ENCODE measurements at places on chromosomes 11 and 22. TPM values are rescaled to one million over a fixed set of nuclear protein-coding genes. Genes with fewer than 3 reads are reported as not detected.

DNA sequence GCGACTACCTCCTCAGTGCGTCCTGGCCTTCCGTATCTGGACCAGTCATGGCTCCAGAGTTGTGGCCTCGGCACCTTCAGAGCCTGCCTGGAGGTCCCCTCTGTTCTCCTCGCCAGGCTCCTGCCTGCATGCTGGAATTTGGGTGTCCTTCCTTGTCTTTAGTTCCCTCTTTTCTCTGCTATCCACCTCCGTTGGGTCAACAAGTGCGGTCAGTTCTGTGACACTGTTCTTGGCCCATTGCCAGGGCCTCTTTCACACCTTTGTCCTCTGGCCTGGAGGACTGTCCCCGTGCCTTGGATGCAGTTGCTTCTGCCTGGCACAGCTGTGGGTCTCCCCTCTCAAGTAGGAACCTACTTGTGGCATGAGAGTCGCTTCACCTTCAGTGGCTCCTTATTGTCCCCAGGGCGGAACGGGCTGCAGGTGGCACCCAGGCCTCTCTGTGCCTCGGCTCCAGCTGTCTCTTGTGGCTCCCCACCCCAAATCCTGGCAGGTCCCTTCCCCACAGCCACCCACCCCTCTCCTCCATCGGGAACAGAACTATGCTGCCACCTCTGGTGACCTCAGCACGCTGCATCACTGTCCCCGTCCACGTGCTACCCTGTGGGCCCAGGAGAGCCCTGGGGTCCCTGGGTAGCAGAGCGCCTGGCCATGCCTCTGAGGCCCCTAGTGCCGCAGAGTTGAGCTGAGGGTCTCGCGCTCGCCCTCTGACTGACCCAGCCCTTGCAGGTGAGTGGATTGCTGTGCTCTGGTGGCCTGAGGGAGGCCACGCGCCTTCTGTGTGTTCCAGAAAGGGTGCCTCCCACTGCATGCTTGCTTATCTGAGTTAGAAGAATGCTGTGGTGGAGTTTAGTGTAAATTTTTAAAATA is 4.7 kb downstream of the DGCR8 start:
- peaks cover 4% of the 10 kb centered on the region for H3K36me3 ChIP-seq
- H3K4me1 ChIP-seq: peaks cover 23% of the 10 kb centered on the region
- H3K27me3 ChIP-seq: no peaks in the 10 kb centered on the region
- no peak overlapping the region for H3K27ac ChIP-seq
- no peak for DNase-seq
- H3K4me3 ChIP-seq: no peak overlapping the region

DNA sequence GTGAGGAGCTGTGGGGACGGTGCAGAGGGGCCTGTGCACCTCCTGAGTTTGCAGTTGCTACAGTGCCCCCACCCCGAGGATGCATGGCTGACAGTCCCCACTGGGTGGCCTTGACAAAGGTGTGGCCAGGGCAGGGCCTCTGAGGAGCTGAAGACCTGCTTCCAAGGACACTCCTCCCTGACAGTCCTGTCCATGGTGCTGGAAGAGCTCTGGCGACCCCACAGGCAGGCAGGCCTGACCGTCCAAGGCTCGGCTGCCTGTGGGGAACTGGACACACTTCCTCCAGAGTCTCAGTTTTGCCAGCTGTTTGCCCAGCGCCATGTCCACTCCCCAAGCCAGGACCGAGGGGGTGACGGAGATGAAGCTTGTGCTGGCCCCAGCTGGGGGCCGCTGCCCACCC is 32.7 kb downstream of the BRSK2 start:
- H3K4me1 ChIP-seq: no peaks in the 10 kb centered on the region
- H3K27me3 ChIP-seq: no peaks in the 10 kb centered on the region
- no peak overlapping the region for H3K27ac ChIP-seq

- no peaks in the 10 kb centered on the region for H3K27me3 ChIP-seq
- peaks cover 10% of the 10 kb centered on the region for H3K4me1 ChIP-seq
- DNase-seq: peak; percentile 16
- H3K36me3 ChIP-seq: peaks cover 1% of the 10 kb centered on the region
- no peak overlapping the region for H3K27ac ChIP-seq
Observed at GRCh38 chr11:108369064-108369463, 98.3 kb downstream of the C11orf65 start.

- H3K4me3 ChIP-seq: no peak overlapping the region
- DNase-seq: no peak
- peaks cover 8% of the 10 kb centered on the region for H3K4me1 ChIP-seq
- no peaks in the 10 kb centered on the region for H3K27me3 ChIP-seq
- no peak overlapping the region for H3K27ac ChIP-seq
- H3K36me3 ChIP-seq: no peaks in the 10 kb centered on the region
Observed at GRCh38 chr22:27149921-27150543, 492.6 kb downstream of the MIAT start.

GRCh38 chr11:84837402-84838069 is 789.6 kb downstream of the DLG2 start:
- no peak overlapping the region for H3K4me3 ChIP-seq
- no peak overlapping the region for H3K27ac ChIP-seq
- H3K27me3 ChIP-seq: no peaks in the 10 kb centered on the region
- no peak for DNase-seq
- no peaks in the 10 kb centered on the region for H3K36me3 ChIP-seq

DNA sequence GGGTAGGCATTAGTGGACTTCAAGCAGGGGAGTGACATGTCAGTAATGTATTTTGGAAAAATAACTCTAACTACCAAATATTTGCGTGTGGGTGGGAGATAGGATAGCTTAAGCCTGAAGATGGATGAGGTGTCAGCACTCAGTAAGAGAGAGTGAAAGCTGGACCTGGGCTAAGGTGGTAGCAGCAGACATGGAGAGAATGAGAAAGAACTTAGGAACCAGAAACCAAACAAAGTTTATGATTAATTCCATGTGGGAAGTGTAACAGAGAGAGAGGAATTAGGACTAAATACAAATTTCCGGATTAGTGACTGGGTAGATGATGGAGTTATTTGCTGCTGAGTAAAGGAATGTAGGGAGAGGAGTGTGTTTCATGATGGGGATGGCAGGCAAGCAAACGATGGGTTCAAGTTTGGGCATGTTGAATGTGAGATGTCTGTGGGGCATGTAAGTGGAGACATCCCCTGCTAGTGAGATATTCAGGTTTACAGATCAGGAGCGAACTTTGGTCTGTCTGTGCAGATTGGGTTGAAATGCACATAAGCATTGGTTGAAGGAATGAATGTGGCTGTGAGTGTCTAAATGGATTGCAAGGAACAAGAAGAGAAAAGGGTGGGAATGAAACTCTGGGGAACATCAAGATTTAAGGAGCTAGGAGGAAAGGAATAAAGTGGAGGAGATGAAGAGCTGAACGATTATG is 185.6 kb upstream of the MTMR2 start:
- H3K4me3 ChIP-seq: no peak overlapping the region
- no peak overlapping the region for H3K27ac ChIP-seq
- peaks cover 21% of the 10 kb centered on the region for H3K4me1 ChIP-seq
- peak; percentile 46 for DNase-seq
- no peaks in the 10 kb centered on the region for H3K36me3 ChIP-seq

DNA sequence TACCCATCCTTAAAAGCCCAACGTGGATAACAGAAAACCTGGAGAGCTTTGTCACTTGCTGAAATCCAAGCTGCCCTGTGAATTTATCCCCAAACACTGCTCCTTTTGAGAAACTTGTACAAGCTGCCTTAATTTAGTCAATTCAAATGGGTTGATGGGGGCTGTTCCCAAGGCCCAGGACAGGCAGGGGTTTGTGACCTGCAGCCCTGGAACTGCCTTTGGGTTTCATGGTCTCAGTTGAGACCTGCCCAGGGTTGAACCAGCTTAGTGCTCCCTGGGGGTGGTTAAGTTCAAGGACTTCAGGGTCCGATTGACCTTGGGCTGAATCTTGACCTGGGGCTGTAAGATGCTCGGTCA is 112.1 kb upstream of the OR4B1 start:
- H3K4me1 ChIP-seq: peaks cover 26% of the 10 kb centered on the region
- DNase-seq: no peak
- H3K27ac ChIP-seq: no peak overlapping the region
- H3K36me3 ChIP-seq: no peaks in the 10 kb centered on the region
- H3K4me3 ChIP-seq: no peak overlapping the region
- H3K27me3 ChIP-seq: no peaks in the 10 kb centered on the region

The OSM gene
- total RNA-seq: not detected

DNA sequence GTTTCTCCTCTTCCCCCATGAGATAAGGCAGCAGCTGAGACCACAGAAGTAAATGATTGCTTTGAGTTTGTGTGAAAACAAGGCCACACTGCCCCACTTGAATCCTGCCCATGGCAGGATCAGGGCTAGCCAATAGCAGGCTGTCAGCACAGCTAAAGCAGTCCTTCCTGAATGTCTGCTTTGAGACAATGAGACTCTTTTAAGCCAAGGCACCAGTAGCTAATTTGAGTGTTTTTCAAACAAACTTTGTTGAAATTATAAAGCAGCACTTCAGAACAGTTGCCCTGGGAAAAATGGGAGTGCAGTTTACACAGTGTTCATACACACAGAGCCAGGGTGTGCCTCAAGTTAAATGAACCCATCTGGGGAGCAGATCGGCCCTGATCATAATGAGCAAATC is 103.5 kb upstream of the OR5AK2 start:
- no peak overlapping the region for H3K27ac ChIP-seq
- peak; percentile 41 for DNase-seq
- no peaks in the 10 kb centered on the region for H3K27me3 ChIP-seq

- H3K27me3 ChIP-seq: no peaks in the 10 kb centered on the region
- no peak overlapping the region for H3K4me3 ChIP-seq
- no peak for DNase-seq
- H3K4me1 ChIP-seq: peaks cover 40% of the 10 kb centered on the region
Observed at GRCh38 chr11:126406368-126406767, 50.9 kb downstream of the ST3GAL4 start.

The DTX4 gene
- 85.6 TPM for total RNA-seq

DNA sequence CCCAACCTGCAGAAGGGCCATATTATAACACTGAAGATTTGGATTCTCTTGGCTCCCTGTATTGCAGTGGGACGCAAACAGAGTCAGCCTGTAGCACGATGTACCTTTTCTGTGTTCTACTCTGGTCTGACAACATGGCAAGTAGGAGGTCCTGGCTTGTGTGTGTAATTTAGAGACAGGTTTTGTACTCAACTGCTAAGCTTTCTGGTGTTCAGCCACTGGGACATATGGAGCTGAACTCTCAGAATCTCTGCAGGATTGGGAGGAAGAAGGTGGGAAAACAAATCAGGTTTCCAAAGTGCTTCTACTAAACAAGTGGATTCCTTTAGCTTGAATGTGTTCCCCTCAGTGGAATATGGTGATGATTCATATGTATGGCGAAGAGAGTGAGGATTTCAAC is 192.5 kb upstream of the MTMR2 start:
- H3K36me3 ChIP-seq: no peaks in the 10 kb centered on the region
- no peak for DNase-seq
- no peak overlapping the region for H3K4me3 ChIP-seq
- no peak overlapping the region for H3K27ac ChIP-seq
- no peaks in the 10 kb centered on the region for H3K27me3 ChIP-seq
- no peaks in the 10 kb centered on the region for H3K4me1 ChIP-seq

The SLC22A12 gene
- total RNA-seq: not detected

DNA sequence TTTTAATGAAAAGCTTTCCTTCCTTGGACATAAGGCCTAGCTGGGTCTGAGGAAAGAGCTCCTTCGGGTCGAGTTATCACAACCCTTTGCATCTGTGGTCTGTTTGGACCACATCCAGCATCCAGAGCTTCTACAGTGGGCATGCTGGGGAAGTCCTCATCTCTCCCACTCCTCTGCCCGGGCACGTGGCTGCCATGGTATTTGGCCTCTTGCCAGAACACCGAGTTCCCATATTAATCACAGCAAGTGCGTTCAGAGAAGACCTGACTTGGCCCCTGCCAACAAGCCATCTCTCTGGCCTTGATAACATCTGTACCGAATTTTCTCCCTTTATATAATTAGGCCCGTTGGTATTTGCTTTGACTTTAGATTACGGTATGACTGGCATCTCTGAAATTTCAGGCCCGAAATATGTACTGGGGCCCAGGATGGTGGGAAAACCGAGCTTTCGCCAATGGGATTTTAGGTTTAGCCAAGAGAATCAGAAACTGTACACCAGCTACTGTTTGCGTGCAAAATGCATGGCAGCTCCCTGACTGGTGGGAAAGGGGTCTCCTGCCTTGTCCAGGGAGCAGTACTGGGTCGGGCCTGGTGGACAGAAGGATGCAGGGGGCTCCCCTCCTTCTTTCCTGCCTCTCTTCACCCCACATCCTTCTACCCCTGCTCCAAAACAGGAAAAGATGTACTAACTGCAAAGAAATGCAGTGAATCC is 90.0 kb downstream of the MICAL2 start:
- H3K27ac ChIP-seq: peak overlapping the region; percentile 92
- no peak for DNase-seq
- 0 out of 2 replicates have a peak, but pooled peaks cover 5% of the 10 kb centered on the region for H3K36me3 ChIP-seq
- no peak overlapping the region for H3K4me3 ChIP-seq
- no peaks in the 10 kb centered on the region for H3K27me3 ChIP-seq
- peaks cover 63% of the 10 kb centered on the region for H3K4me1 ChIP-seq

DNA sequence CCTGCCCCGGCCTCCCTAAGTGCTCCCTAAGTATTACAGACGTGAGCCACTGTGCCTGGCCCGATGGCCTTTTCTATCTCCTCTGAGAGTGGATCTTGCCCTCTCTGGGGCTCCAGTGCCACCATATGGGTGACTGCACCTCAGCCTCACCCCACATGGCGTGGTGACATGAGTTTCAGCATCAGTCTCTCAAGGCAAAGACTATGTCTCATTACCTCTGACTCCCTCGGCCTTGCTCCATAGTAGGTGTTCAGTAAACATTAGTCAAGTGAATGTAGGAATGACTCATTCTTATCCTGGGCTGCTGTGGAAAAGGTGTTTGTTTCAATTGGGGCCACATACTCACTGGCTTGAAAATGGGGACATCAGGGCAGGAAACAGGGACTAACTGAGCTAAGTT is 168.8 kb downstream of the GRIK4 start:
- H3K4me3 ChIP-seq: no peak overlapping the region
- H3K27me3 ChIP-seq: no peaks in the 10 kb centered on the region
- DNase-seq: no peak
- no peaks in the 10 kb centered on the region for H3K36me3 ChIP-seq
- peaks cover 13% of the 10 kb centered on the region for H3K4me1 ChIP-seq
- no peak overlapping the region for H3K27ac ChIP-seq

DNA sequence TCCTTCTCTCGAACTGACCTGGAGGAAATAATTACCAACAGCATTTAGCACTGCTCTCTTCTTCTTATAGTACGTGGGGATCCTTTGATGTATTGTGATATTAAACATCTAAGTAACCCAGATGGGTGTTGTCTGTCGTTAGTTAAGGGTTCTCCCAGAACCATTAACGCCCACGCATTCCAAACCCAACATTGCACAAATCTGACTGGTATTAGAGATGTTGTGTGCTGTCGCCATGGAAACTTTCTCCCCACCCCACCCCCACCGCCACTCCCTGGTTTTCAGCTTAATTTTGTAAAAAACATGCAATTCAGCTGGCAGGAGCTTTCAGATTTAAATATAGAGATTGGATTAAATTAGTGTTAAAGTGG is 1495.2 kb downstream of the TBC1D22A start:
- H3K4me1 ChIP-seq: no peaks in the 10 kb centered on the region
- DNase-seq: no peak
- no peaks in the 10 kb centered on the region for H3K27me3 ChIP-seq
- H3K27ac ChIP-seq: no peak overlapping the region
- no peak overlapping the region for H3K4me3 ChIP-seq
- no peaks in the 10 kb centered on the region for H3K36me3 ChIP-seq
